NCI-H1930 (cell line): ENCODE measurements at places on chromosomes 12 and 14.

DNA sequence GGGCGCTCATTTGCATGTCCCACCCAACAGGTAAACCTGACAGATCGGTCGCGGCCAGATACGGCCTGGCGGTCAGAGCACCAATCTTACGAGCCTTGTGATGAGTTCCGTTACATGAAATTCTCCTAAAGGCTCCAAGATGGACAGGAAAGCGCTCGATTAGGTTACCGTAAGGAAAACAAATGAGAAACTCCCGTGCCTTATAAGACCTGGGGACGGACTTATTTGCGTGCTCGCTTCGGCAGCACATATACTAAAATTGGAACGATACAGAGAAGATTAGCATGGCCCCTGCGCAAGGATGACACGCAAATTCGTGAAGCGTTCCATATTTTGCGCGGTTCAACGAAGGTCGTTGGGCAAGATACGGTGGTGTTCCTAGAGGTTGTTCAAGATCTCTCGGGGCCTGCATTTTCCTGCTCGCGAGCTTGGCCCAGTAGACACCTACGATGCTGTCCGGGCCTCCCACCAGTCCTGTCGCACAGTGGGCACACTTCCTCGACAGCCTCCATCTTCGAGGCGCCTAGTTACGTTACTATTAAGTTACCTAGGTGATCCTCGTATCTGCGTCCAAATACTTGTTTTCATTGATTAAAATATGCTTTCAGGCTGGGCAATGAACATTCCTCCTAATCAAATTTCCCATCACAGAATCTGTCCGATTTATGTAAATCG, at the start of gene RNU6-7:
RNU6-7 (plus strand) TSS at position 230 of the 675 bp plus-strand sequence.
- peak; percentile 46 for DNase-seq

DNA sequence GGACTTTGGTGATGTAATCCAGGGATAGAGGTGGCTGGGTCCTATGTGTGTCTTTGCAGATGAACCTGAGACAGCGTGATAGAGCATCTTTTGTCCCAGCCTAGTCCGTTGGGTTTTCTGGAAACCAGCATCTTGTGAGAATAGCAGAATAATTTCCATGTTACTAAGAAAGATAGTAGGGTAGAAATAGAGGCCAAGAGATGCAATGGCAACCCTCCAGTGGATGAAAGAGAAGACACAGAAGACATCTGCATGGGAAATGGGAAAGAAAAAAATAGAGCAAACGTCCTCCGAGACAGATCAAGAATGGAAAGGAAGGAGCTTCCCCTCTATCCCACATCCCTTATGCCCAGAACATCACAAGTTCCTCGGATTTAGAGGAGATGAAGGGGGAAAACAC, 409.3 kb upstream of the TMEM132C start:
- DNase-seq = no peak

GRCh38 chr12:56520048-56520447, 1.6 kb upstream of the RBMS2 start:
- DNase-seq = no peak

DNA sequence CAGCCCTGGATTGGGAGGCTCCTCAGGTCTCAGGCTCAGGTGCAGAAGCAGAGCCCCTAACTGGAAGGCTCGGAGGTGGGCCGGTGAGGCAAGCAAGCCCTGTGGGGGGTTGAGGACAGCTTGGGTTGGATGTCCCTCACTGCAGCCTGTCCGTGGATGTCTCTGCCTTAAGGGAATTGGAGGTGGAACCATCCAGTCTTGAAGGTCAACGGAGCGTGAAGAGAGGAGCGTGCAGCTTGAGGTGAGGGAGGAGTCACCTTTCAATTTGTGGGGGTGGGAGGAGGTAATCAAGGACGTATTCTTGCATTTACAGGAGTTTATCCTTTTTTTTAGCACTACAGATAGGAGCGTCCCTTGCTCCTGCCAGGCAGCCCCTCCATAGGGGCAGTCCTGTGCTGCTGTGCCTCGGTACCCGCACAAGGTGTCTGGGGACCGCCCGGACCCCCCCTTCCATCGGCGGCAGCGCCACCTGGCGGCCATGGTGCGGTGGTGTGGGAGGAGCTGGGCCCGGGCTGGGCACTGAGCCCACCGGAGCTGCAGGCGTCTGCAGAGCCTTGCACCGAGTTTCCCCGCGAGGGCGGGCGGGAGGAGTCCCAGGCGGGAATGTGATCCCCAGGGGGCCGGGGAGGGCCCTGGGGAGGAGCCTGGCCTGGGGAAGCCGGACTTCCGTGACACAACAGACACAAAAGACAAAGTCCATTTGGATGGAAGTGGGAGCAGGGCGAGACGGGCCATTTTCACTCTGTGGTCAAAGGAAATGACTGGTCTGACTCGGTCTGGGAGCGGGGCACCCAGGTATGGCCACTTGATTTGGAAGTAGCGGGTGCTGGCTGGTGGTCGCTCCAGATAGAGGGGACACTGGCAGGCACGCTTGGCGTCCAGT, 864 bp downstream of the DNAJC22 start:
- DNase-seq = peak; percentile 54

- DNase-seq = no peak
Measured at GRCh38 chr12:30719060-30719459, 23.4 kb upstream of the IPO8 start.

- no peak for DNase-seq
Measured at GRCh38 chr14:95623195-95623594, 63.0 kb upstream of the TCL1B start.

- DNase-seq = no peak
Measured at GRCh38 chr12:18567787-18568186, 170.0 kb downstream of the PLCZ1 start.

DNA sequence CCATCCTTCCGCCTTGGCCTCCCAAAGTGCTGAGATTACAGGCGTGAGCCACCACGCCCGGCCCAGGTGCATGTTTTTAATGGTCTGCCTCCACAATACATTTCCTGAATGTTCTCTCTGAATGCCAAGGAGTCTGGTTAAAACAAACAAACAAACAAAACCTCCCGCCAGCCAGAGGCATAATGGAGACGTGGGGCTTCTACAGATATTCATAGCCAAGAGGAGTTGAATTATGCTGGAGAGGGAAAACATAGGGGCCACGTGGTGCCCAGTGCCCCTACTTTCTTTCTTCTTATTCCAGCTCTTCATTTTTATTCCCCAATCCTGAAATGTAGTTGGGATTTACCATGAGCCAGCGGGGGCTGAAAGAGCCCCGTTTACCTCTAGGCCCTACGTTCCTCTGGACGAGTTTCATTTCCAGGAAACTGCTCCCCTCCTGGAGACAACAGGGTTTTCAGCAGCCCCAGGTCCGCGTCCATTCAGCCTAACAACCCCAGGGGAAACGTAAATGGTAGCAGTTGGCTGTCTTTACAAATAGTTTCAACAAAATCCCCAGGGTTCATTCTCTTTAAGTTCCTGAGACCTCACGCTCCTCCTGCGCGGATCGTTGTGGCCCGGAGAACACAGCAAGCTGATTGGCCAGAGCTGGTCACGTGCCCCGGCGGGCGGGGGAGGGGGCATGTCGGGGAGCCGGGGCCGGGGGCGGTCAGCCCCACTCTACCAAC, 108.5 kb upstream of the ESRRB start:
- DNase-seq = peak; percentile 49

DNA sequence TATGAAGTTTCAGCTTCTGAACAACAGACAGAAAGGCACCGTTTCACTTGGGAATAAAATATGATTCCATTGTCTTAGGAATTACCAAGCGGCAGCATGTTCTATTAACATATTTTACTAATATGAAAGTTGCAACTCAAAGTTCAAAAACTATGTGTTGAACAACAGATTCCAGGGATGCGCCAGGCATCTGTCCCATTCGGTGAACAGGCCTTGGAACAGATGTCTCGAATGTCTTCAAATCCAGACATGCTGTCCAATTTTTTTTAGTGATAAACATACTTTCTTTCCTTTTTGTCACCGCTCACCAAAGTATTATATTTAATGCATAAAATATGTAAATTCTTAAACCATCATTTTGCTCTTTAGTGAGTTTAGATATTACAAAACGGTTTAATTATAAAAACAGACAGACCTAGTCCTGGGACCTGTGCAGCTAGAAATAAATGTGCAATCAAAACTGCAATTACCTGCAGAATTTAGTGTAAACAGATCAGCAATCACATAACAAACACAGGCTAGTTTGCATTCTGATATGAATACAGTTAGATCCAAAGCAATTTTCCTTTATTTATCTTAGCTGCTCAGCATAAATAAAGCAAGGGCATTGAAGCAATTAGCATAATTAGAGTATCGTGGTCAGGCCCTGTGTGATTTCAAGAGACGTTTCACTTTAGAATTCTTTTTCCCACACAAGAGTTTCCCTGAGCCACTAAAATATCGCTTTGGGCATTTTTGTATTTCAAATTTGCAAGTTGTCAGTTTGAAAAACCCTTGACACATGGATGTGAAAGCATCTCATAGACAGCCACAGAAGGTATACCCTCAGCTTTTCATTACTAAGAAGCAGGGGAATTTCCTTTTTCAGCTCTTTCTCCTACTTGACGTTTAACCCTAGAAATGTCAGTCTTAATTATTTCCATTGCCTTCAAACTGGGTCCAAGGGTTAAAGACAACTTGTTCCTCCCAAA, 420.8 kb downstream of the EGLN3 start:
- DNase-seq = no peak

- no peak for DNase-seq
Measured at GRCh38 chr14:34643361-34643760, 13.4 kb upstream of the SNX6 start.

DNA sequence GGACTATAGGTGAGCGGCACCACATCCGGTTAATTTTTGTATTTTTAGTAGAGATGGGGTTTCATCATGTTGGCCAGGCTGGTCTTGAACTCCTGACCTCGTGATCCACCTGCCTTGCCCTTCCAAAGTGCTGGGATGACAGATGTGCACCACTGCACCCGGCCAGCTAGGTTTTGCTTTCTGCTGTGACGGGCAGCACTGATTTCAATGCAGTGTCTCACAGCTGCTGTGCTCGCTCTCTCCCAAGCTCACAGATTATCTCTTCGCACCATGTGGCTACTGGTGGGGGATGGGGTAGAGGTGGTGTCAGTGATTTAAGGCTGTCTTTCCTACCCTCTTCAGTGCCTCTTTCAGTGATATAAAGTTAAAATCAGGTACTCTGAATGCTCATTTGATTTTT, 909.1 kb downstream of the TRHDE start:
- no peak for DNase-seq

- DNase-seq = no peak
Measured at GRCh38 chr14:90453401-90453951, 56.6 kb downstream of the CALM1 start.

DNA sequence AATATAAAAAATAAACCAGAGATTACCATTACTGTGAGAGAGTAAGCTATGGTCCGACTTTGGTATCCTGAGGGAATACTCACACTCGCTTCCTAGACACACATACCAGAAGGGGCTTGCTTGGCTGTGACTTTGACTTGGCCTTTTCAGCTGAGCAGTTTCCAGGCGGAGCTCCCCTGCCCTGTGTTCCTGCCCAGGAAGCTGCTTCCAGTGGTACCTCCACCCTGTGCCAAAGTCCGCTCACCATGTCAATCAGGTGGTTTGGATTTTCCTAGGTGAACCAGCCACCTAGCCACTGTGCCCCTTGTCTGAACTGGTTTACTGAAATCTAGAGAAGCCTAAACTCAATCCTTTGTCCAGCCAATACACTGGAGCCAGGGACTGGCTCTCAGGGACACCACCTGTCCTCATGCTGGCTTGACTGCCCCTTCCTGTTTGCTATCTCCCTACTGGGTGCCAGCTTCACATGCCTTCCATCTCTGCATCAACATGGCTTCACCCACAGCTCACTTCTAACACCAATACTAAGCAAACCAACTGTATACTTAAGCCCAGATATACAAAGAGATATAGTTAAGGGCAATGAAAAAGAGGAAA, 28.6 kb downstream of the MAX start:
- no peak for DNase-seq

- DNase-seq = no peak
Measured at GRCh38 chr12:88141425-88141773, 489 bp downstream of the CEP290 start.

- no peak for DNase-seq
Measured at GRCh38 chr12:21324551-21324950, 10.2 kb downstream of the SLCO1A2 start.

DNA sequence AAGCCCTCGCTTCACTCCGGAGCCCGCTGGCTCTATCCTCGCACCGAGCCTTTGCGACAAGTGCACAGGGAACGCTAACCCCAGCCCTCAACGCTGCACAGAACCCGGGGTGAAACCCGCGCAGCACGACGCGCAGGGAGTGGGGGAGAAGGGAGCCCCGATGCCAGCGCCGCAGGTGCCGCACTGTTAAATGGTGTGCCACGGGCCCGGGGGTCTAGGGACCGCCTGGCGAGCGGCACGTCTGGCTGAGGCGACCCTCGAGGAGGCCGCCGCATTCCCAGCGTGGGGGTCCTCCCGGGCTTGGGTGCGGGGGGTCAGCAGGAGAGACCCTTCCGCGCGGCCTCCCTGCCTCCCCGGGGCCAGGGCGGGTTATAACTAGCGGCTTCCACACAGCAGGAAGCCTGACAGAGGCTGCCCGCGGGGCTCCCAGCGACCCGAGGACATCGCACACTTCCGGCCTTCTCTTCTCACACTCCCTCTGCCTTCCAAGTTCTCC, 23.8 kb upstream of the LRTM2 start:
- no peak for DNase-seq

GRCh38 chr14:51883232-51883631, 22.8 kb downstream of the GNG2 start:
- no peak for DNase-seq

- DNase-seq = no peak
Measured at GRCh38 chr12:42802785-42803189, 213.2 kb upstream of the PRICKLE1 start.

GRCh38 chr12:77697126-77697525, 133.6 kb upstream of the NAV3 start:
- DNase-seq = no peak

GRCh38 chr12:5003025-5003666, 40.5 kb upstream of the KCNA5 start:
- peak; percentile 79 for DNase-seq

DNA sequence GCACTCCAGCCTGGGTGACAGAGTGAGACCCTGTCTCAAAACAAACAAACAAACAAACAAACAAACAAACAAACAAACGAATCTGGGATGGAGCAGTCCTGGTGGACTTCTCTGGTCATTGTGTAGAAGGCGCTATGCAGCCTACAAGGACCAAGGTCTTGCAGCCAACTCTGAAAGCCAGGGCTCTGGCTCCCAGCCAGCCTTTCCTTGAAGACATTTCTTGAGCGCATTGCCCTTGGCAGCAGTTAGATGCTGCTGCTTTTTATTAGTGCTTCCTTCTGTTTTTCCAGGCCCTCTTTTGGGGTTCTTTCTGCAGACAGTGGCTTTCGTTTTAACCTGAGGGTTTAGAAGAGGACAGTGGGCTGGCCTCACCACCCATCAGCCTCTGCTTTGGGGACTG, 20.2 kb downstream of the CCDC177 start:
- no peak for DNase-seq
